ENCODE measurements at places on chromosomes 1 and 21.

- DNase-seq: no peak
Measured at GRCh38 chr1:109984190-109984455, 442 bp upstream of the AHCYL1 start.

DNA sequence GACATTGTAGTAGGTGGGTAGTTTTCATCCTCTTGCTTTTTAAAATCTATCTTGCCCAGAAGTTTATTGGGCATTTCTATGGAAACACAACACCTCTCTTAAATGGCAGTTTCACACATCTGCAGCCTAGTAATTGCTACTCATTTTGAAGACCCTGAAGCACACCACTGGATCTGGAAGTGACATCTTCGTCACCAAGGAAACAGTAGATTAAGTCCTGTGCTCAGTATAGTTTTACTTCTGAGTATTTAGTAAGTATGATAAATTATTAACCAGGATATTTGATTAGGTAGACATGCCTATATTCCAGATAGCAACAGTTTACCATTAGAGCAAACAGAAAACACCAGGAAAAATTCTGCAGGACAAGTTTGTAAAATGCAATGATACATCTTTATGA, 48.7 kb downstream of the UCK2 start:
- no peak for DNase-seq

DNA sequence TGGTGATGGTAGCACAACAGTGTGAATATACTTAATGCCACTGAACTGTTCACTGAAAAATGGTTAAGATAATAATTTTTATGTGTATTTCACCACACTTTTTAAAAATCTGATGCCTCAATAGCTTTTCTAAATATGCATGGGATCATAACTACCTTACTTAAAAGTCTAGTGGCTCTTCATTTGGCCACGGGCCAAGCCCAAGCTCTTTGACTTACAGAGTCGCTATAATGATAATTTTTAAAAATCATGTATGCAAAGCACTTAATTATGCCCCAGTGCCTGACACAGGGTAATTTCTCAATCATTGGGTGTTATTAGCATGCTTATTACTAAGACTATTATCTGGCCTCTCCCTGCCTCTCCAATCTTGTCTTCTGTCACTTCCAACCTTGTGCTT, 7.6 kb upstream of the CNN3 start:
- DNase-seq: no peak

DNA sequence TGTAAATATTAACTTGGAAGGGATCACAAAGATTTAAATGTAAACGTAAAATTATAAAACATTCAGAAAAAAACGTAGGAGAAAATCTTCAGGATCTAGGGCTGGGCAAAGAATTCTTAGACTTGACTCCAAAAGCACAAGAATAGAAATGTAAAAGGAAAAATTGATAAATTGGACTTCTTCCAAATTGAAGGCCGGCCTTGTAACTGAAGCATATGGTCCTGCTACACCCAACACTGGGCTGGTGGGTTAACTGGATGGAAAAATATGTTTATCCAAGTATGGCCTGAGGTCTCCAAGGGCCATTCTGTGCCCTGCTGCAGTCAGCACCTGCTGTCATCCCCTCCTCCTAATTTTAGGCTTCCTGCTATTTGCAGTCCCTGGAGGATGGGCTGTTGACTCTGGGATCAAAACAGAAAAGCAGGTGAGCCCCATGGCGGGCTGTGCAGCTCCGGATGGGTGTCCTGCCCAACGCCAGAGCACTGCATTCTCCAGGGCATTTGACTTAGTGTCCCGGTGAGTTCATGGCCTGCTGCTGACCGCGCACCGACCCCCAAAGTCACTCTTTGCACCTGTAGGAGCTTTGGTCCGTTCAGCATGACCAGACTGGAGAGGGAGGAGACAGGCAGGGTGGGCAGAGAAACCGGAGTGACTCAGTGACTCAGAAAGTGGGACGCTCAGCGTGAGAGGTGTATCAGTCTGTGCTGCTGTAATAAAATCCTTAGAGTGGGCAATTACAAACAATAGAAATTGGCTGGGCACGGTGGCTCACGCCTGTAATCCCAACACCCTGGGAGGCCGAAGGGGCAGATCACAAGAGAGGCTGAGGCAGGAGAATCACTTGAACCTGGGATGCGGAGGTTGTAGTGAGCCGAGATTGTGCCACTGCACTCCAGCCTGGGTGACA, 6.1 kb upstream of the AIRE start:
- DNase-seq: no peak

DNA sequence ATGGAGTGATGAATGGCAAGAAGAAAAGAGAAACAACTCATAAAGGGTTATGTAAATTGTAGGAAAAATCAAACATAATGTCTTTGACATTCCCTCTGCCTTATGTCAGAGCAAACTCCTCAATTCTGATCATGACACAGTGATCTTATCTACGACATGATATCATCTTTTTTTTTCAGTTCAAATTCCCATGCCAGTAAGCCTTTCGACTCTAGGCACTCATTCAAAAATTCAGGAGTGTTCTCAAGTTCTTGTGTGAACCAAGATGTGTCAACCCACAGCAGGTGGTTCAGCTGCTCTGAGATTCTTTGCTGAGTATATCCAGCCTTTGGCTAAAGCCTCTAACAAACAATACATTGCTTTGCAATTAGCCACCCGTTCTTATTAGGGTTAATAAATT, 97.1 kb upstream of the ESRRG start:
- no peak for DNase-seq

DNA sequence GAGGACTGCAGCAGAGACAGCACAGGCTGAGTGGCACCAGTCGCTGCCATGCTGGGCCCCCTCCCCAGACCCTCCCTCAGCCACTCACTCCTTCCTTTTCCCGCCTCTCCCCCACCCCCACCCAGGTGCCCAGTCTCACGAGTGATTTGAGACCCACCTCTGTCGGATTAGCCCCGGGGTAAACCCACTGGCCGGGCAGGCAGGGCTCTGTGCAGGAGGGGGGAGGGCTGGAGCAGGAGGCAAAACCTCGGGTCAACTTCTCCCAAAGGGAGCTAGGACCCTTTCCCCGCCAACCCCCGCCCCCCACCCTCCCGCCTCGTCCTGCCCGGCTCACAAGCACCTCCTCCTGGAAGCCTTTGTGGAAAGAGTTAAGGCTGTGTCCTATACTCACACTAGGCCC, 3.5 kb upstream of the MRPL24 start:
- no peak for DNase-seq

- DNase-seq: no peak
Measured at GRCh38 chr1:161915051-161915503, 108.6 kb downstream of the OLFML2B start.

Measured in hematopoietic multipotent progenitor cell treated with erythropoietin and hydrocortisone succinate and interleukin-3 and kit ligand, for 15 days (in vitro differentiated cells).